ENCODE measurements at places on chromosomes 2 and 18. TPM values are rescaled to one million over a fixed set of nuclear protein-coding genes. Genes with fewer than 3 reads are reported as not detected.

The FAM98A gene
- total RNA-seq = 15.5 TPM

The KCNG2 gene
- total RNA-seq = 1.4 TPM

The NLRC4 gene
- total RNA-seq = not detected

The ASXL3 gene
- 0.22 TPM for total RNA-seq

The POTEJ gene
- 0.60 TPM for total RNA-seq

The MOCOS gene
- under 0.01 TPM for total RNA-seq

The C2orf80 gene
- not detected for total RNA-seq

The SESTD1 gene
- total RNA-seq = 25.2 TPM

The FEV gene
- total RNA-seq = not detected

The TMEM37 gene
- 0.20 TPM for total RNA-seq

GRCh38 chr2:567865-568638 lies 109.2 kb downstream of the TMEM18 start:
- no peak for DNase-seq

DNA sequence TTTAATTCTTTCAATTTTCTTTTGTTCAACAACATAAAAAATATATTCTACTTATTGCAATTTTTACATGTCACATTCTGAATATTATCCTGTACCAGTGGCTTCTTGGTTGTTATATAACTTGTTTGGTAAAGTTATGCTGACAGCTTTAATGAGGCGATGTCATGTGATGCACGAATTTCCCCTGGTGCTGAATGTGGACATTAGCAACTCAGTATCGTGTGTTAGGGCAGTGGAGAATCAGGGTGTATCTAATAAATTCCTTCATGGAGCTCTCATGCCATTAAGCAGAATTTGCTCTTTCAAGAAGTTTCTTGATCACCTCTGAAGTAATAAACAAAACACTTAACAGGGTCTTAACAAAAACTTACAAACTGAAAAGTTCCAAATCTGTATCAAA lies 99.6 kb upstream of the DNMT3A start:
- no peak for DNase-seq

DNA sequence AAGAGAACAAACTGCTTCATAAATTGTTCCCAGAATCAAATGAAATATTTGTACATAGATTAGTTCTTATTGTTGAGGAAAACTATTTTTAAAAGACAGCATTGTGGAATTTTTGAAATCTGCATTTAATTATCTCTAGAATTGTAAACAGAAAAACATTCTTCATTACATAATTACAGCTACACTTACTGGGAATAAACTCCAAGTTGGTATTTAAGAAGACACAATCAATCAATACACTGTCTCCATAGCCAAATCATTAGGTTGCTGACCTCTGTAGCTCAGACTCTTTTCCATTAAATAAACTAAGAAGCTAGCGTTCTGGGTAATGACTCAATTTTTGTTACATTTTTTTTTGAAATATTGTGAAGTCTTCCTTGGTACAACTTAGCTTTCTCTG lies 70.2 kb upstream of the PIEZO2 start:
- no peak for DNase-seq

GRCh38 chr2:224689539-224689938 lies 26.6 kb downstream of the CCDC195 start:
- no peak for DNase-seq

DNA sequence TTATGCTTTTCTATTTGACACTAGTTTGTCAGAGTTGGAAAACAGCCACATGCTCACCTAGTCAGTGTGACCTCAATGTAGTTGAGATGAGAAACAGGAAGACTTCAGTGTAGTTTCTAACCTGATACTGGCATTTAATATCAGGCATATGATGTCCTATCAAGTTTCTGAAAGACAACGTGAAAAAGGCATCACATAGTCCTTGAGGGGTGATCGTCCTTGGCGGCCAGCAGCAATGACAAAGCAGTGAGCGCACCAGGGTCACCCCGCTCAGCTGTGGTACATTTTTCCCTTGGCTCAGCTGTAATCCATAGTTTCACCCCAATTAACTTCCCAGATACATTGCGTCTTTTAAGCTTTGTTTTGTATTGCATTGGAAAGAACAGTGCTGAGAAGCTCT lies 4.3 kb downstream of the HSPE1 start:
- DNase-seq = no peak

GRCh38 chr2:142880279-142880678 lies 2.8 kb downstream of the KYNU start:
- DNase-seq = no peak

GRCh38 chr18:54392543-54393023 lies 34.9 kb downstream of the C18orf54 start:
- peak; percentile 71 for DNase-seq

- peak; percentile 31 for DNase-seq
Observed at GRCh38 chr2:155310589-155310988, 612.1 kb downstream of the KCNJ3 start.

DNA sequence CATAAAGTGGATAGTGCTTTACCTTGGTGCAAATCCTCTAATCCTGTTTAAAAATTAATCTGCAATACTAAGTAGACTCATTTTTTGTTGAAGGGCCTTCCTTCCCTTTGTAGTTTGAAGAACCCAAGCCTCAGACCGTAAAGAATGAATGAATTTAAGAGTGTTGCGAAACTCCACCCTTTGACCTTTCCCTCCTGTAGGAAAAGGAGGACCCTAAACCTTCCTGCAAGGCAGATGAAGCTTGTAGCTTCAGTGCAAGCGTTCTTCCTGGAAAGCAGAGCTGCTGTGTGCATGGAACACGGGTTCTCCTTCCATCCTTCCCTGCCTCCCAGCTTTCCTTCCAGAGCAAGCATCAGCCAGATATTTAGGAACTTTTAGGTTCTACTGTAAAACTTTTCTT lies 1.7 kb downstream of the IMPA2 start:
- no peak for DNase-seq

DNA sequence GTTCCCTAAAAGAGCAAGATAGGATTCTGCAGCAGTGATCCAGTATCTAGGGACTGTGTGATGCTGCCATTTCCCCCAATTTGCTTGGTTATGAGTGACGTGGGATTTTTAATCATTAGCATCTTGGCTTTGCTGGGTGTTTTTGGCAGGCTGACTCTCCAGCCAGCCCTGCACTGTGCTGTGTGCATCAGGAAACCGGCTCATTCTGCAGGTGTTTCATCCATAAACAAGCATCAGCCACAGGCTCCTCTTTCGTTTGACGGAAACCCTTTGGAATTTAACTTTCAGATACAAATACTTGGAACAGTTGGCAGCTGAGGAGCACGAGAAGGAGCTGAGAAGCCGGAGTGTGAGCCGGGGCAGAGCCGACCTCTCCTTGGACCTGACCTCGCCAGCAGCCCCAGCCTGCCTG lies 135.9 kb downstream of the TPGS2 start:
- peak; percentile 12 for DNase-seq

DNA sequence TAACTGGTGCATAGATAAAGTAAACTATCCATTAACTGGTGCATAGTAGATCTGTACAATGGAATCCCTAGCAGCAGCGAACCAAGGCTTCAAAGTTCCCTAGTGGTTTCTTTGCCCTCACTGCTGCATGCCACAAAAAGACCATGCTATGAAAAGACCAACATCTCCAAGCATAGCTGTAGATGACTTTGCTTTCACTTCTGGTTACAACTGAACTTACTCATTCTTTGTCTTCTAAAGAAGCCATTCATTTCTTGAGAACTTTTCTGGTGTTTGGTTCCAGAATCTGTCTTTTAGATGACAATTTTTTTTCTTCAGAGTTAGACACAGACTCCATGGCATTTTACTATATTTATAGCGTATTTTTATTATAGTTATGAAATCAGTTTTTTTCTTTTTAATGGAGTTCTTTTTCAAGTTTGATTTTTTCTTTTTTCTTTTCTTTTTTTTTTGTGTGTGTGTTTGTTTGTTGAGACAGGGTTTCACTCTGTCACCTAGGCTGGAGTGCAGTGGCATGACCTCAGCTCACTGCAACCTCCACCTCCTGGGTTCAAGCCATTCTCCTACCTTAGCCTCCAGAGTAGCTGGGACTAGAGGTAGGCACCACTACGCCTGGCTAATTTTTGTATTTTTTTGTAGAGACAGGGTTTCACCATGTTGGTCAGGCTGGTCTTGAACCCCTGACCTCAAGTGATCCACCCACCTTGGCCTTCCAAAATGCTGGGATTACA lies 63.6 kb downstream of the SLC35F5 start:
- no peak for DNase-seq

DNA sequence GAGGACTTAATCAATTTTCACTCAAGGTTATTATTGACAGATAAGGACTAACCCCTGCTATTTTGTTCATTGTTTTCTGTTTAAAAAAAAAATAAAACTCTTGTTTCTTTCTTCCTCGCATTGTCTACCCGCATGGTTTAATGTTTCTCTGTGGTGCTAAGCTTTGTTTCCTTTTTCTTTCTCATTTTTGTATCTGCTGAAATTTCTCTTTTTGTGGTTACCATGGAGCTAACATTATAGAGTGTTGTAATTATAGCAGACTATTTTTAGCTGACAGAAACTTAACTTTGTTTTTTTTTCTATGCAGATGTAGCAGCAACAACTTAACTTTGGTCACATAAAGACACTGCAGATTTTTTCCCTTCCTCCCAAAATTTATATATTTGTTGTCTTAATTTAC lies 43.1 kb upstream of the CHN1 start:
- no peak for DNase-seq

DNA sequence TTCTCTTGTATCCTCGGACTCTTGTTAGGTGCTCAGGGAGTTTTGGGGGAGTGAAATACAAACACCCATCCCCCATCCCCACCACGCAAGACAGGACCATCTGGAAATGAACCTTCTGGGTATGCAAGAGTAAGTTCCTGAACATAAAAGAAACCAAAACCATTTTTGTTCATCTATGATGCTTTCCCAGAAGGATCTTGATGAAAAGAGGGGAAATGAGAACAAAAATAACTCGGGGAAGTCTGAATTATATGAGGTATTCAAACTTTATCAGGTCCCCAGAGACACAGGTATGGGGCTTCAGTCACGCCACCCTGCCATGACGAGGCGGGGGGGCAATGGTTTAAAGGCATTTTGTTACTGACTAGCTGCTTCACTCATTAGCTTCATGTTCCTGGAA lies 68.6 kb upstream of the DNMT3A start:
- DNase-seq = no peak

DNA sequence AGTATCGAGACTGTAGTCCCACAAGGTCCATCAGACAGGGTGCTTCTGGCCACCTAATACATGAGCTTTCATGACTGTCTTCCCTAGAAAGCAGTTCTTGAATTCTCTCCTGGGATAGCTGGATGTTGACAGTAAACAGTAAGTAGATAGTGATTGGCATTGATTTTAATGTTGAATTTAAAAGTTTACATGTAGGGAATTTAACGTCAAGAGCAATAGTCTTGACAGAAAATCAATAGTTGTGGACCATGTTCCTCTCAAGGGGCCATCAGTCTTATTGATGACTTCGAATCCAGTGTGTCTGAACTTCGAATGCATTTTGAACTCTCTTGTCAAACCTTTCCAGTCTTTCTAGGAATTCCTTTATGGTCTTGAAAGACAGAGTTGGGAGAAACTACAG lies 63.9 kb downstream of the ITGB1BP1 start:
- DNase-seq = no peak

GRCh38 chr2:216404010-216404618 lies 8.2 kb upstream of the SMARCAL1 start:
- DNase-seq = peak; percentile 43

- DNase-seq = no peak
Observed at GRCh38 chr18:63067939-63068338, 251.6 kb downstream of the BCL2 start.

GRCh38 chr2:15546297-15547098 lies 14.6 kb downstream of the NBAS start:
- DNase-seq = no peak

- no peak for DNase-seq
Observed at GRCh38 chr2:84947010-84947593, 23.9 kb upstream of the KCMF1 start.

DNA sequence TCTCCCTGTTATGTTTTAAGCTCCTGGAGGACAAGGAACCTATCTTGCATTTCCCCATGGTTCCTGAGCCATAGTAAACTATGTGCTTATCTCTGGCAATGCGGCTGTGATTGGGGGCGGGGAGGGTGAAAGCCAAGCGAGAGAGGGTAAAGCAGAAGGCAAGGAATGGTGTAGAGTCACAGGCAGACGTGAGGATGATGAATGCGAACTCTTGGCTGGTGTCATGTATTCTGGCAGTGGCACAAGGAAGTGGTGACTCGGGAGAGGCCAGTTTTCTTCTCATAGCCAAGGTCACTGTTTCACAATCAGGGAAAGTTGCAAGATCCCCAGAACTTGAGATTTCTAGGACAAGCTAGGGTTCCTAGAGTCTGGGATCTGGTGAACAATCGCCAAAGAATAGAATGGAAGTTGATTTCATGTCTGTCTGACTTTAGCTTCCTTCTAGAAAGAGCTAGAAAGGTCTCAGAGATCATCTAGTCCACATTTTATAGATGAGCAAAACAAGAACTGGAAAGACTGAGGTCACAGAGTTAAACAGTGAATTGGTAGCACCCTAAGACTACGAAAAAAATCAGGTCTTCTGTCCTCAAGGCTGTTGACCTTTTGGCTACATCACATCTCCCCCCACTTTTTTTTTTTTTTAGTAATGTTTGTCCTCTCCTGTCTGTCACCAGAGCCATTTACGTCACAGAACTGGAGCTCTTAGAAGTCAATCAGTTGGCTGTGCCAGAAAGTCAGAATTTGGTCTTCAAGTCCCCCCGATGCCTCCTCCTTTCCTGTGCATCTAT lies 137.0 kb downstream of the BCL11A start:
- DNase-seq = no peak

DNA sequence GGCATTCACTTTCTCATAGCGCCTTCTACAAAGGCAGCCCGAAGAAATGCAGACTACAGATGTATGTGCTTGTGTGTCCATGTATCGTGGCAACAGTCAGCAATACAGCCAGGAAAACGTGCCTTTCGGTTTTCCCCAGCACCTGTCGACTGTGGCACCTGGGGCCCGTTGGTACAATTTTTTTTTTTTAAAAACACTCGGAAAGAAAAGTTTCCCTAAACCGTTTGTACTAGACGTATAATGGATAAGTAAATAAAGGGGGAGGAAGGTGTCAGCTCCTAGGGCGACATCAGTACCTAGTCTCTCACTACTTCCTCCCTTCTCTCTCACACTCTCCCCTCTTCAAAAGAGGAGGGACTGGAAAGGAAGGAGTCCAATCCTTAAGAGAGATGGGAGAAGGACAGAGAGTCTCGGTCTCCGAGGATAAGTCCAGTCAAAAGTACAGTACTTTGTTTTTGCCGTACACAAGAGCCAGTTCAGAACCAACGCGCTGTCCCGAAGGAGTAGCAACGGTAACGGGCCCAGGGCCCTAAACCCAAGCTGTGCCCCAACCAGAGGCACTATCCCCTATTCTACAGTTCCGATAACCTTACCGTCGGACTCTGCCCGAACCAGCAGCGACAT lies 759 bp downstream of the PPP4R3B start:
- peak; percentile 84 for DNase-seq

- no peak for DNase-seq
Observed at GRCh38 chr2:65749545-65749944, 317.1 kb upstream of the SPRED2 start.

DNA sequence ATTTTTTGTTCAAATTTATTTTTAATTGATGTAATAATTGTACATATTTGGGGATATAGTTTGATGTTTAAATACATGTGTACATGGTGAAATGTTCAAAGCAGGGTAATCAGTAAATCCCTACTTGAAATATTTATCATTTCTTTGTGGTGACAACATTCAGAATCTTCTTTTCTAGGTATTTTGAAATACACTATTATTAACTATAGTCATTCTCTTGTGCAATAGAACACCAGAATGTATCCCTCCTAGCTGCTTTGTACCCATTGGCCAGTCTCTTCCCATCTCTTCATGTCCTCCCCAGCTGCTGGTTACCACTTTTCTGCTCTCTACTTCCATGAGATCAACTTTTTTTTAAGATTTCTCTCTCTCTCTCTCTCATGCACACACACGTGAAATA lies 126.5 kb downstream of the ZNF407 start:
- no peak for DNase-seq
